ENCODE measurements at places on chromosomes 5 and 9.

- peak; percentile 60 for DNase-seq
Observed at GRCh38 chr5:36301858-36302603, at the start of gene RANBP3L. TSS of gene RANBP3L (minus strand) at chr5:36301902. CDS start at chr5:36301416, 486 bp downstream.

DNA sequence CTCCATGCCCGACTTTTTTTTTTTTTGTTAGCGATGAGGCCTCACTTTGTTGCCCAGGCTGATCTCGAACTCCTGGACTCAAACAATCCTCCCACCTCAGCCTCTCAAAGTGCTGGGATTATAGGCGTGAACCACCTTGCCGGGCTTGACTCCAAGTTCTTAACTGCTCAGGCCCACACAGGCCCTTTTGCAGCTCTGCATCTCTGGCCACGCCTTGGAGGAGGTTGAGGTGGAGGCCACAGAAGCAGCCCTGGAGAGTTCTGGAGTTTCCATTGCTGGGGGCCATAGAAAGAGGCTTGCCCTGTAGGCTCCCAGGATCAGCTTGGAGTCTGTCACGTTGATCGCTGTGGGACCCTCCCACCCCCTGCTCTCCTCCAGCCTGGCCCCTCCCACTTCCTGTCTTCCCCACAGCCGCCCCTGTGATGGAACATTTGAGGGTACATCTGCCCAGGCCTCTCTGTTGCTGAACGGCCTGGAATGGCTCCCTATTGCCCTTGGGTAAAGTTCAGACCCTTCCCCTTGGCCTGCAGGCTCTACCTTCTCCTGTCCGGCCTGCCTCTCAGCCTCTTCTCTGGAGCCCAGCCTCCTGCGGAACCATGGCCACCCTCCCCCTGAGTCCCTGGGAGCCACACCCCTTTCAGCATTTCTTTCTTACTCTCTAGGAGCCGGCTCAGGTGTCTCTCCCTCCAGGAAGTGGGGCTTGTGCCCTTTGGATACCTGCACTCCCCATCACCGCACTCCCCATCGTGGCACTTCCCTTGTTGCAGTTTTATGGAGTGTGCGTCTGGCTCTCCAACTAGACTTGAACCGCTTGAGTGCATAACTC is 30.4 kb upstream of the IER5L start:
- DNase-seq, result no peak

- DNase-seq, result no peak
Observed at GRCh38 chr9:136599811-136600660, 54.2 kb upstream of the NOTCH1 start.

DNA sequence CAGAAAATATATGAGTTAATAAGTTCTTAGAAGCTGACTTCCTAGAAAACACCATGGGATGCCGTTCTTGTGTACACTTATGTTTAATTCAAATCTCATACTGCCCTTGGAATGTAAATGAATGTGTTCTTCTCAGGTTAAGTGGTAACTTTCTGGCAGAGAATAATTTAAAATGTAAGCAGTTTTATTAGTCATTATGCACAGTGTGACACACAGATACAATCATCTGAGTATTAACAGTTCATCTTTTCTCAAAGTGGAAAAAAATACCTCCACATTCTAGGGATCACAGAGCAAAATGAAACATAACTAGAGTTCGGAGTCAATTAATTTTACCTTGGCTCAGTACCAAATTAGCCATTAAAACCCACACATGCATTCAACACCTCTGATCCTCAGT is 508.1 kb downstream of the CDH9 start:
- DNase-seq, result no peak

GRCh38 chr5:97452646-97453045 is 269.6 kb upstream of the RIOK2 start:
- peak; percentile 10 for DNase-seq

DNA sequence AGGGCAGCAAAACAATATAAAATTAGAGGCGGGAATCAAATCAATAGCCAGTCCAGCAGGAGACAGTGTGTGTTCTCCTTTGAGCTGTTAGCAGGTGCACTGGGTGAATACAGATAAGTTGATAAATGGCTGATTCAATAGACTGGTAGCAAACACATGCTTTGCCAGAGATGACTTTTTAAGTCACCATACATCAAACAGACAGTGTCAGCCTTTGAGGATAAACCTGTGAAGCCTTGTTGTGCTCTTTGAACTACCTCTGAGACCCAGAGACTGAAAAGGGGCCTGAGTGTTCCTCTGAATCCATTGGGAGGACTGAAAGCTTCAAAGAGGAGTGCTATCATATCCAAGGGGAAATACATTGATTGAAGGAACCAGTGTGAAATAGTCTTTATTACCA is 301.9 kb downstream of the RASEF start:
- DNase-seq, result no peak

- no peak for DNase-seq
Observed at GRCh38 chr5:98321361-98321760, 452.1 kb upstream of the RGMB start.

GRCh38 chr5:66582499-66583165 is 13.6 kb upstream of the MAST4 start:
- DNase-seq, result no peak

DNA sequence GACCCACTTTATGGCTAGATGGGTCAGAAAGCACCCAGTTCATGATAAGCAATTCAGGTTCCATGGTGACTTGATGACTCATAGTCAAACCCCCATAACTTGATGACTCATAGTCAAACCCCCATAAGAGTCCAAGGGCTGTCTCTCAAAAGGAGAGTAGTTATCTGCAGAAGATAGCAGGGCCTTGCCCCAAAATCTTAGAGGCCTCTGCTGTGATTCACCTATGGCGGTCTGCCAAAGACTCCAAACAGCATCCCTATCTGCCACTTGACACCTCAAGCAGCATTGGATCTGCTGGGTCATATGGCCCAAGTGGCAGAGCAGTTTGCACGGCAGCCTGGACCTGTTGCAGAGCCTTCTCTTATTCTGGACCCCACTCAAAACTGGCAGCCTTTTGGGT is 395.2 kb upstream of the KIF2A start:
- DNase-seq, result no peak

All from left kidney (tissue), 8 donors.